ENCODE measurements at places on chromosomes 3 and 15. TPM values are rescaled to one million over a fixed set of nuclear protein-coding genes. Genes with fewer than 3 reads are reported as not detected.

Gene UROC1
- total RNA-seq: not detected

Gene CYP1A1
- 1.9 TPM for total RNA-seq

Gene TNNC1
- total RNA-seq: 1.4 TPM

Gene TRPC1
- 8.1 TPM for total RNA-seq

Gene CHL1
- total RNA-seq: not detected

Gene MESP2
- total RNA-seq: 0.62 TPM

Gene MCF2L2
- total RNA-seq: not detected

Gene ATP13A5
- total RNA-seq: not detected

Gene LRRC31
- not detected for total RNA-seq

Gene ARMC8
- 25.7 TPM for total RNA-seq

Gene FILIP1L
- total RNA-seq: 0.24 TPM

Gene SYNPR
- total RNA-seq: not detected

Gene KLHL25
- total RNA-seq: 7.3 TPM

Gene AQR
- 28.6 TPM for total RNA-seq

Gene DCUN1D1
- total RNA-seq: 18.6 TPM

Gene VPS8
- 7.7 TPM for total RNA-seq

Gene MST1R
- total RNA-seq: 7.6 TPM

Gene EFCAB12
- total RNA-seq: 0.82 TPM

Gene PAQR9
- total RNA-seq: 3.7 TPM

Gene NANOGP8
- total RNA-seq: not detected

Gene ENTPD3
- total RNA-seq: not detected

Measured in A549 treated with RU486 at 1 μM for 4 hours (cell line).